ENCODE measurements at places on chromosomes 3 and 15. TPM values are rescaled to one million over a fixed set of nuclear protein-coding genes. Genes with fewer than 3 reads are reported as not detected.

- DNase-seq, result no peak
Measured at GRCh38 chr15:57425842-57426241, 49.5 kb downstream of the CGNL1 start.

DNA sequence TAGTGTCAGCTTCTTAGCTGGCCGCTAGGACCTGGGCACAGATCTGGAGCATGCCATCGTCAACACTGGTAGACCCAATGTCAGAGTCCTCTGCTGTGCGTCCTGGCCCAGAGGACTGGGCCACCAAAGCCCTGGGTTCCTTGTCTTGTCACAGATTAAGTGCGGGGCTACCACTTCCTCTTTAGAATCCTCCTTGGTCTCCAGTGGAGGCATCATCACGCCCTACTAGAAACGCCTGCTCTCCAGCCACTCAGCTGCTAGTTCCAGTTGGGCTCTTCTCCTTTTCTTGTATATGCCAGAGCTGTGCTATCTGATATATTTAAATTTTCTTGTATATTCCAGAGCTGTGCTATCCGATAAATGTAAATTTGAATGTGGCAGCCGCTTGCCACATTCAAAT is 11.2 kb downstream of the PPCDC start:
- no peak for DNase-seq

DNA sequence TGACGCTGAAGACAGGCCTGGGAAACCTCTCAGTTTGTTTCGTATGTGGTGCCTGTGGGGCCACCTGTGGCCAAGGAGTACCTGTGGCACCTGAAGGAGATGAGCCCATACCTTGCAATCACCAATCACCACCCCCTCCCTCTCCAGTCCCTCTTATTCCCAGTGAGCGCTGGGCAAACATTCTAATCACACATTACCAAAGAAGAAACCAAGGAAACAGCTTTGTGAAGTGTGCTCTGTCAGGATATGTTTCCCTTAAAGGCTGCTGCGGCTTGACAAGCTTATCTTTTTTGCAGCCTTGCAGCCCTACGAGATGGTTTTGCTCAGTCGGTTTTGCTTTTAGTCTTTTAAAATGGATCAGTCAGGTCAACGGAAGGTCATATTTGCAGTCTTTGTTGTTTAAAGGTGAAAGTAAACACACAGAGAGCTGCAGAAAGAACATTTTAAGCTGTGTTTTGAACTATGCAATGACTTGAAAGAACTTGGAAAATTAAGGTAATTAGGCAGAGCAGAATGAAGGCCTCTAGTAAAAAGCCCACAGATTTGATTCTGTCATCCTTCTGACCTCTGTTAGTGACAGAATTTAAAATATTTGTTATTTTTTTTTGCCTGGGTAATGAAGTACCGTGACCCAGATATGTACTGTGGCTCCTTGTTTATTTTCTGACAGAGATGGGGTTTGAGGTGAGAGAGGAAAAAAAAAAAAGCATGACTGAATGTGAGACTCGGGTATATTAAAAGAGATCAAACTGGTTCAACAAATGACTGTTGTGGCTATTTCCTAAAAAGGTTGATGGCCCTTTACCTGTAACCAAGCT is 461.4 kb downstream of the NSUN3 start:
- DNase-seq, result no peak

- DNase-seq, result no peak
Measured at GRCh38 chr15:63763476-63764123, 70.1 kb downstream of the HERC1 start.

GRCh38 chr15:50905055-50905454 is 3.4 kb upstream of the AP4E1 start:
- DNase-seq, result no peak

GRCh38 chr15:60800299-60801072 is 321.5 kb upstream of the ICE2 start:
- DNase-seq, result no peak

GRCh38 chr3:40073310-40074007 is 236.0 kb upstream of the EIF1B start:
- no peak for DNase-seq

DNA sequence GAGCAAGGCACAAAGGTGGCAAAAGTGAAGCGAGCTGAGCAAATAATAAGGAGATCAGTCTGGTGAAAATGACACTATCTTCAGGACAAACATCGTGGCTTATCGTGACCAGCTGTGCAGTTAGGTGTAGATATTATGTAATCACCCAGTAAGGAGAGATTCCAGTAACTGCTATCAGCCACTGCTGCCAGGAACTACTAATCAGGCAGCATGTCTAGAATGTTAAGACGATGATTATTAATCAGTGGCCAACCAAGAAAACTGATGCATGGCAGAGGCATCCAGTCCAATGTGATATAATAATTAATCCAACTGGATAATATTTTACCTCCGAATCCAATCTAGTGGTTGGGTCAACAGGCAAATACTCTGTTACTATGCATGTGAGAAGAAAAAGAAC is 252.7 kb upstream of the ZPLD1 start:
- no peak for DNase-seq

DNA sequence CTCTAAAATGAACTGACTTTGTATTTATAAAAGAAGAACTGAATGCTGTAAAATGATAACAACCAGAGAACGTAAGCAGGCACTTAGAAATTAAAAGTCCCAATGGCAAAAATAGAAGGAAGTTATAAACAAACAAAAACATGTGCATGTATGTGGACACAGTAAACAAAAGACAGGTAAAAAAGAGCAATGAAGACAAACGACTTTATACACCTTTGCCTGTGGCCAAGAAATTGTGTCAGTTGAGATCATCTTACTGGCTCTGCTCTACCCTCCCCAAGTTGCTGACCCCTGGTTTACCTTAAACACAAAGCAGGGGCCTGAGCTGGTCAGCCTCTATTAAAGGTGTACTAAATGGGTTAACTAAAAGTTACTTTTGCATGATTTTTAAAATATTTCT is 41.7 kb upstream of the GP5 start:
- DNase-seq, result no peak

DNA sequence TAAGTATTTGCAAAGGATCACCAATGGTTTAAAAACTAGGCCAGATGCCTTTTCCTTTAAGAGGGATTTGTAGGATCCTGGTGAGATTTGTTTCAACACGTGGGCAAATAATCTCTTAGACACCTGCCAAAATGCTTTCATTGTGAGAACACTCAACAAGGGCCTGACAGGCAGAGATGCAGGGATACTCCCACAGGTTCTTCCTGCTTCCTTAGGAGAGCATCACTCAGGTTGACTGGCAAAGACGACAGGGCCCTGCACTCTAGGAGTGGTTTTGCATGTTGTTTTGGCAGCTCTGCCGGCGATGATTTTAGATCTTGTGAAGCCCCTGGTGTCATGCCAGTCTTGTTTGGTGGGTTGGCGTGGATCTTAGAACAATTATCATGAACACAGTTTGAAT is 184.5 kb downstream of the NR1D2 start:
- DNase-seq, result no peak

- no peak for DNase-seq
Measured at GRCh38 chr15:54083991-54084390, 105.8 kb downstream of the UNC13C start.

GRCh38 chr3:193620650-193621049 is 27.6 kb downstream of the OPA1 start:
- no peak for DNase-seq

- DNase-seq, result no peak
Measured at GRCh38 chr15:78460737-78461136, 22.7 kb downstream of the IREB2 start.

GRCh38 chr3:197888511-197888910 is 61.5 kb upstream of the RPL35A start:
- no peak for DNase-seq

- no peak for DNase-seq
Measured at GRCh38 chr15:26028086-26028740, 165.1 kb upstream of the ATP10A start.

DNA sequence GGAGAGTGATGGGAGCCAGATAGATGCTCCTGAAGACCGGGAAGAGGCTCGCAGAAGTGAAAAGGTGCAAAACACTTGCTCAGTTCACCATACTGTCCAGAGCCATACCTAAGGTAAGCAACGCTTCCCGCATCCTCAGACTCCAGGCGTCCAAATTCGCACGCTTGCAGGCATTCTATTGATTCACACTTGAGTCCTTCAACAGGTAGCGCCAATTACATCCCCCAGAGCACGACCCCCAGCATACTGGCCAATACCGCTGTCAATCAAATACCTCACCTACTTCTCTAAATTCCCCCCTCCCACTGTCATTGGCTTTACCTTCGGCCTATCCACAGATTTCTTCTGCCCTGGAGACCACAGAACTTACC is 361 bp upstream of the STXBP5L start:
- DNase-seq, result no peak

- no peak for DNase-seq
Measured at GRCh38 chr3:5618170-5618569, 430.7 kb downstream of the EDEM1 start.

DNA sequence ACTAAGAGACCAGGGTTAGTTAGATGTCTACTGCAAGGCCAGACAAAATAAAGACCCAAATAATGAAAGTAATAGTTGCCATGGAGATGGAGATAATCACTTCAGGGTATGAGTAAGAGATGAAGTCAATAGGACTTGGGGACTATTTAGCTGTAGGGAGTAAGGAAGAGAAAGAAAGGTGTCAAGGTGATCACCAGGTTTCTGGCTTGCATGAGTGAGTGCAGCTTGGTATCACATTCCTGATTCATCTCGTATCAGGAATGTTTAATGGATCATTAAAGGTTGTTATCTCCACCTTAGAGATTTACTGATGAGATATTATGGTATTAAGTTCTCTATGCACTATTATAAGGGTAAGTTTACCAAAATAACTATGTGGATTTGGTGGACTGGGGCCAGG is 357.4 kb upstream of the ATP11B start:
- no peak for DNase-seq

DNA sequence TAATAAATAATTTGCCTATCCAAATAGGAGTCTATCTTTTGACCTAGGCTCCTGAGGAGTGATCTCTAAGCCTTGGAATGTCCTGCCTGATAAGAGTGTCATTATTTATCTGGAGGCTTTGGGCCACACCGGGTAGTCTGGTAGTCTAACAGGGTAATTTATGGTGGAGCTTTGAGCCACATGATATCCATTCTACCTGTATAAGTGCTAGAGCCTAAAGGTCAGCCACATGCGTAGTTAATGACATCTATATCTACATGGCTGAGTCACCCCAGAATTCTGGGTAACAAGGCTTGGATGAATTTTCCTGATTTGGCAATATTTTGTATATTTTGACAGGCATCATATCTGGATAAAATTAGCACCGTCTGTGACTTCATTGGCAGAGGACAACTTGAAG is 681.4 kb downstream of the MCTP2 start:
- DNase-seq, result no peak

DNA sequence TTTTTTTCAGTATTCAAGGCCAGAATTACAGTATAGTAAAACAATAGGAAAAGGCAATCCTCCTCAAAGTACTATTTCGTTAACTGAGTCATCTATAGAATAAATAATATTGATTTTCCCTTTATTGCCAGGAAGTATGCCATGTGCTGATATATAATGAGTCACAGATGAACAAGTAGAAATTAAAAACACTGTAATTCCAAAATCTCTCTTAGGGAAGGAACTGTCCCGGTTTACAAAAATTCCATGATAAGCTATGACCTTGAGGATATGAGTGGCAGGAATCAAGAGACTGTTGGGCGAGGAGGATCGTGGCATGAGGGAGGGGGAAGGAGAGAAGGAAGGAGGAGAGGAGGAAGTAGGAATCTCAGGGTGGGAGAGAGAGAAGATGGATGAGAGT is 166.0 kb upstream of the ICE2 start:
- DNase-seq, result no peak

DNA sequence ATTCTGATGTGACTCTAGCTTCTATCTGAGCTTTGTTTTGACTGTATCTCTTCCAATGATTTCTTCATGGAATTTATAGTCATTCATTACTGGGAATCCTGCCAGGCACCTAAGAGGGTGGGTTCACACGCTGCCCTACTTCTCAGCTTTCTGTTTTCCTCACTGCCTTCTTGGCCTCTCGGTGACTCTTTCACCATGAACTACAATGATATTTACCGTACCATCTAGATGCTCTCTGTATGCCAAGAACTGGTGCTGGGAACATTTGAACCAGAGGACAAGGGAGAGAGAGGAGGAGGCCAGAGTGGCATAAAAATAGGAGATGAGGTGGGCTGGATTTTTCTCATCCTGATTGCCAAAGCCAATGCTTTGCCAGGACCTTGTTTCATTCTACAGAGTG is 280.0 kb upstream of the P2RY1 start:
- DNase-seq, result no peak

GRCh38 chr15:39834256-39834655 is 51.6 kb upstream of the FSIP1 start:
- no peak for DNase-seq

- DNase-seq, result no peak
Measured at GRCh38 chr15:74907163-74907870, 666 bp upstream of the FAM219B start.

GRCh38 chr15:101025896-101026631 is 106.9 kb downstream of the LRRK1 start:
- no peak for DNase-seq

DNA sequence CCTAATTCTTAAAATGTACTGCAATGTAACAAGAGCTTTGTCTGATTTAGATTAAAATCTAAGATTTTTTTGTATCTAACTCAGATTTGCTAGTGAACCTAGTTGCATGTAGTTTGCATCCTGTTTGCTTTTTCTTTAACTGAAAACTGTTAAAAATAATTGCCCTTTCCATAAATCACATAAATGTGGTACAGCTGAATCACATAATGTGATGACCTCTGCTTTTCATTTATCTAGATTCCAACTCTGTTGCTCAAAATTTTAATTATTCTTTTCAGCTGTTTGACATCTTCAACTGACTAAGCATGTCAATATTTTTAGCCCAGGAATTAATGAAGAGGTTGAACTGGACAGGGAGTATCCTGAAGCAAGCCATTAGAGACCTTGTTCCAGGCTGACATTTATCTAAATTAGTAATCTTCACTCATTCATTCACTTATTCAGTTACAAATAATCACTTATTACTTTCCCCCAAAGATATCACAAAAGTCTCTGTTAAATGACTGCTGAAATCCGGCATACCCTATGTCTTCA is 101.9 kb upstream of the PLXND1 start:
- DNase-seq, result no peak

DNA sequence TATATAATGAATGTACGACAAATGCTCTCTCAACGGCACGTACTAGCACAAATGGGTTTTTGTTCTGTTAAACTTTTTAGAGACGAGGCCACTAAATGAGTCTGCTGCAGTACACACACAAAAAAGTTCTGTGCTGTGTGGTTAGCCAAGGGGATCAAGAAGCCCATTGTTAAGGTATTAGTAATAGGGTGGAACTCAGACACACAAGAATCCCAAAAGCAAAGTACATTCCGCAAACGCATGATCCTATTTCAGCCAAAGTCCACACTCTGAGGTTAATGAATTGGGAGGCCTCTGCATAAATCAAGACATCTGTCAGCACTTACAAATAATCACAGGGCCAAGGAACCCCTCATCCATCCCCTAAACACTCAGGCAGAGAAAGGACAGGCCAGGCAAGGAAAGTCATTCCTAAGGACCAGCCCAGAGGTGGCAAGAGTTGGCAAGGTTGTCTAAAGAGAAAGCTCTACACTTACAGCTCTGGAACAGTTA is 12.1 kb downstream of the OSBPL10 start:
- no peak for DNase-seq

Gene STXBP5L
- 0.02 TPM for total RNA-seq

Gene SYNM
- 15.1 TPM for total RNA-seq

Gene LOXL1
- 10.4 TPM for total RNA-seq

Gene OIP5
- 21.4 TPM for total RNA-seq

Measured in NCI-H460 (cell line).